Midbrain (tissue), 1 donor: ENCODE measurements at places on chromosomes 16 and 17.

GRCh38 chr16:87616556-87616955, 14.2 kb downstream of the JPH3 start:
- DNase-seq, result no peak

GRCh38 chr16:3872216-3872895, 8.2 kb downstream of the CREBBP start:
- DNase-seq, result no peak

DNA sequence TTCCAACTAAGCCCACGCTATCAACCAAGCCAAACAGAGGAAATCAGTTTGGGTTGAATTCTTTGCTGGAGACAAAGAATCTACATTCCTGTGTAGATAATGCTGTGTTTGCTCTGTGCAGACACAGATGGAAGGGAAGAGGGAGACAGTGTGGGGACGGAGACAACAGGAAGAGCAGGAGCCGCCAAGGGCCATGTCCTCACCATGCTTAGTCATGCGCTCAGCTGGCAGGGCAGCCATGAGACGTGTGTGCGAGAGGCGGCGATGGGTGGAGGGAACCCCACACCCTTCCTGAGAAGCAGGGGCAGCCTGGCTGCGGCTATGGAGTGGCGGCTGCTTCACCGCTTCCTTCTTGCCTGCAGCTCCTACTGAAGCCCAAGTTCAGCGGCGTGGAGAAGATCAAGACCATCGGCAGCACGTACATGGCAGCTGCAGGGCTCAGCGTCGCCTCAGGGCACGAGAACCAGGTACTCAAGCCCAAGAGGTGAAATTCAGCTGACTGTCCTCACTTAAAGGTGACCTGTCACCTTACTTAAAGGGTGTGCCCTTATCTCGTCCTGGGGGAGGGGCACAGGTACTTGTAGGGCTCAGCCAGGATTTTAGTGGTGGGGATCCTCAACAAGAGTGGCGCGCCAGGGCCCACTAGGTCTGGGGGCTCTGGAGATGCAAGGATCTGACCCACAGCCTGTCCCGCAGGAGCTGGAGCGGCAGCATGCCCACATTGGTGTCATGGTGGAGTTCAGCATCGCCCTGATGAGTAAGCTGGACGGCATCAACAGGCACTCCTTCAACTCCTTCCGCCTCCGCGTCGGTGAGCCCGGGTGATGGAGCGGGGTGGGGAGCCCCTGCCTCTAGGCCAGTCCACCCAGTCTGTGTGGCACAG, 47.5 kb downstream of the ADCY7 start:
- DNase-seq, result no peak

DNA sequence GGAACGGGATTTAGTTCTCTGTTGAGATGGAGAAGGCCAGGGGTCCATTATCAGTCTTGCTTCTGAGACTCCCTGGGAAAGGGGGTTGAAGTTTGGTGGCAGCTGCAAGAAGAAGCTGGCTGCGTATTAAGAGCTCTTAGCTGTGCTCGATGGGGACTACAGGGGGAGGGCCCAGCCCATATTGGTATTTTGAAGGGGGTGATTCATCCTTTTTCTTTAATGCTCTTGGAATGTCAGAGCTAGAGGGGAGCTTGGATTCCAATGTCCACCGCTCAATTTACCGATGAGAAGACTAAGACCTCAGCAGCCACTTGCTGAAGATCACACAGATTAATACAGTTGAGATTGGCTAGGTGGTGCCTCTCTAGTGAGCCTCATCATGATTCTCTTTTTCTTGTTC, 5.0 kb downstream of the NOG start:
- no peak for DNase-seq
